ENCODE measurements at places on chromosomes 3 and 15. TPM values are rescaled to one million over a fixed set of nuclear protein-coding genes. Genes with fewer than 3 reads are reported as not detected.

Gene IL1RAP
- total RNA-seq: 11.5 TPM

DNA sequence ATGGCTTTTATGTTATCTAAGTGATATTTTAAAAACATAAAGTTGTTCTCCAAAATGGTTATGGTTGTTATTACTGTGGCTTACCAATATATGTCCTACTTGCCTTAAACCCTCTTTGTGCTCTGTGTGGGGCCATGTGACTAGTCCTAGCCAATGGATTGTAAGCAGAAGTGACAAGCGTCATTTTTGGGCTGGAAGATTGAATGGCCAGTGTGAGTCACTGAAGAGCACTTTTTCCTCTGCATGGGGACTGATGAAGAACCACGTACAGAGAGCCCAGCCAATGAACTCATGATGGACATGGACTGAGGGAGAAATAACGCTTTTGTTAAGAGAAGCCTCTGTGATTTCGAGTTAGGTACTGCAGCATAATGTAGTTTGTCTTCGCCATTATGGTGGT is 332.7 kb downstream of the EDEM1 start:
- H3K36me3 ChIP-seq: no peaks in the 10 kb centered on the region
- no peak overlapping the region for H3K27ac ChIP-seq
- no peaks in the 10 kb centered on the region for H3K27me3 ChIP-seq
- no peaks in the 10 kb centered on the region for H3K4me1 ChIP-seq
- H3K4me3 ChIP-seq: no peak overlapping the region

Gene GABRA5
- not detected for total RNA-seq

GRCh38 chr3:8020047-8020841 is 481.4 kb upstream of the LMCD1 start:
- H3K4me1 ChIP-seq: no peaks in the 10 kb centered on the region
- no peak for DNase-seq
- H3K36me3 ChIP-seq: no peaks in the 10 kb centered on the region
- H3K27me3 ChIP-seq: no peaks in the 10 kb centered on the region
- no peak overlapping the region for H3K4me3 ChIP-seq

Gene MAGEL2
- not detected for total RNA-seq
